Hematopoietic multipotent progenitor cell (in vitro differentiated cells): ENCODE measurements at places on chromosomes 2 and 18. TPM values are rescaled to one million over a fixed set of nuclear protein-coding genes. Genes with fewer than 3 reads are reported as not detected.

DNA sequence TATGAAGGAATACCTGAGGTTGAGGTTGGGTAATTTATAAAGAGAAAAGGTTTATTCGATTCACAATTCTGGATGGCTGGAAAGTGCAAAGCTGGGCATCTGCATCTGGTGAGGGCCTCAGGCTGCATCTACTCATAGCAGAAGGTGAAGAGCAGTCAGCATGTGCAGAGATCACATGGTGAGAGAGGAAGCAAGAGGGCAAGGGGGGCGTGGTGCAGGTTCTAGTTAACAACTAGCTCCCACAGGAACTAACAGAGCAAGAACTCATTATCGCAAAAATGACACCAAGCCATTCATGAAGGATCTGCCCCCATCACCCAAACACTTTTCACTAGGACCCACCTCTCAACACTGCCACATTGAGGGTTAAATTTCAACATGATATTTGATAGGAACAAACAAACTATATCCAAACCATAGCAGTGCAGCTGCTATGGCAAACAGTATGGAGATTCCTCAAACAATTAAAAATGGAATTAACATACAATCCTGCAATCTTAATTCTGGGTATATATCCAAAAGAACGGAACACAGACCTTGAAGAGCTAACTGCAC, 72.8 kb upstream of the LDLRAD4 start:
- no peak for DNase-seq

Gene SPATA3
- not detected for total RNA-seq

DNA sequence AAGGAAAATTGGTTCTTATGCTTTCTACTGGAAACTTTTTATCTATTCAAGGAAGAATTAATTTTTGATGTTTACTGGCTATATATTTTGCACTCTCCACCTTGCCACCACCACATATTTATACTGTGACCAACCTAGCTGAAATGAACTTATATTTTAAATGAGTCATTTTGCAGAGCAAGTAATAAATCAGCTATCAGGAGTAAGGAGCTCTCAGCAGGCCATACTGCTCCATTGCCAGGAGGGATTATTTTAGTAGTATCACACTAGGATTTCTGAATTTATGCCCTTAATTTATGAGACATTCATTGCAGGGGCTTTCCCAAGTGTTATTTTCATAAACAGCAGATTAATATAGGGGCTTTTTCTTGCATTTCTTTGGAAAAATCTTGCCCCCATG, 125.8 kb upstream of the CYP1B1 start:
- no peak for DNase-seq

DNA sequence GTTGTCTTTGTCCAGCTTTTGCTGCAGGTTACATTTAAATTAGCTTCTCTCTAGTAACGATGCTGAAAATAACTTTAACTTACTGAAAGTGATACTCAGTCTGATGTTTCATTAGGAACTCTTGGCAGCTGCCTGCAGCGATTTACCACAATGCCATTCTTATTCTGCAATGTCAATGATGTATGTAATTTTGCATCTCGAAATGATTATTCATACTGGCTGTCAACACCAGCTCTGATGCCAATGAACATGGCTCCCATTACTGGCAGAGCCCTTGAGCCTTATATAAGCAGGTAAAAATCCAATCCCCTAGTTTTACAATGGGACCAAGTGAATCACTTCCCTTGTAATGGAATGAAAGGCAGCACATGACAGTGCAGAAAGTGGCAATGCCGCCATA, 16.3 kb upstream of the MFF start:
- no peak for DNase-seq

- no peak for DNase-seq
Observed at GRCh38 chr2:160963957-160964356, 196.3 kb upstream of the TANK start.
